ENCODE measurements at places on chromosomes 2 and 18.
A peak's percentile ranks its signal among the peaks of the same experiment; 100 is the strongest.

DNA sequence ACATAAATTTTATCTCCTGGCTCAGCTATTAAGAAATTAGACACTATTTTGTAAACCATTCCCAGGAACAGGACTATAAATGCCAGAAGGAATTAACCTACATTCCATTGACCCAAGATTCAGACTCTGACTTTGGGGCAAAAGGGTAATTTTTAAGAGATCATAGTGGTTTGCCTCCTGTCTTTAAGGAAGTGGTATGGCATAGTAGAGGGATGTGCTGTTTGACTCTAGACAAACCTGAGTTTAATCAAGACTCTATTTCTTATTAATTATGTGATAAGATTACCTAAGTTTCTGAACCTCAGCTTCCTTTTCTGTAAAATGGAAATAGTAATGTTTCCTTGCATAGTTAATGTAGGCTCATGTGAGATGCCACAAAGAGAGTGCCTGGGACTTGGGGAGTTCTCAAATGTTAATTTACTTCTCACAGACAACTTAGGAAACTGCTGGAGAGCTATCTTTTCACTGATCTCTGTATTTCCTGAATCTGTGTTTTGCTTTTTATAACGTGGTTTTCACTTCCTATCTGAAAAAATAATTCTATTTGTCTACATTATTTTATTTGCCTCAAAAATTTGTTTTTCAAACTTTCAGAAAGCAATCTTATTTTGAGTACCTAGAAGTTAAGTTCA lies 11.9 kb upstream of the SLC40A1 start:
- no peak for DNase-seq

DNA sequence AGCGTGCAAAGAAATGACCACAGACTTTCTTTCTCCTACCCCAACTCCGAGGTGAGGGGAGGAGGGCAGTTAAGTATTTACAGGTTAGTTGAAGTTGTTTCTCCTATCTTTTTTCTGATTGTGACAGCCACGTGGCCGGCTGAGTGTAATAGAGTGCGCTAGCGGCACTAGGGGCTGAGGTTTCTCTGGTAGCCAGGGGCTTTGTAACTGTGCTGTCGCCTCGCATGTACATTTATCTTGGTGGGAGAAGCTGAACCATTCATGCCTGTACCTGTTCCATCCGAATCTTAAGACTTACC lies 214.1 kb upstream of the STON1 start:
- no peak for DNase-seq

DNA sequence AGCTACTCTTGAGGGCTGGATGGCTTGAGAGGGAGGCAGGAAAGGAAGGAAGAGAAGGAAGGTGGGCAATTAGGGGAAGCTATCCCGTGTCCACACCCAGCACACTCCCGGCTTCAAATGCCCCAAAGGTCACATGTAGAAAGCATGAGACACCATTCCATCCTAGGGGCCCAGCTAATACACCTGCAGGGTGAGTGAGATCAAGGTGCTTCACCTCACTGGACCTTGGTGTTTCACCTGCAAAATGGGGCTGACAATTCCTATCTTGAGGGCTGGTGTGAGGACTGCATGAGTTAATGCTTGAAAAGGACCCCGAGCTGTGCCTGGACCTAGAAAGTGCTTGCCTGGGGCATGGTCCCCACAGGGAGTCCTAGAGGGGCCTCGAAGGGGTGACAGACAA lies 50.8 kb upstream of the SMAD7 start:
- no peak for DNase-seq

DNA sequence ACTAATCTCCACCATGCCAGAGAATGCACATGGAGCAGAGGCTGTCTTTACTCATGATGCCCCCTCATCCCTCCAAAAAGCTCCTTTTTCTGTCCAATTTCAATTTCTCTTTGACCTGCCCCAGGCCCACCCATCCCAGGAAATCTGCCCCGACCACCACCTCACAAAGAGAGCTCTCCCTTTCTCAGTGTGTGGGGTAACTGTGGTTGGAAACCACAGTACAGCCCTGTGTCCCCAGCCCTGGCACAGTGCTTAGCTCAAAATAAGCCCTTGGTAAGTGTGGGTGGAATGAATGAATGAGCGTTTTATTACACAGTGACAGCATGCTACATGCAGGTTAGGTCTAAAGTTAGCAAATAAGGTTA lies 43.7 kb upstream of the CAB39 start:
- no peak for DNase-seq

DNA sequence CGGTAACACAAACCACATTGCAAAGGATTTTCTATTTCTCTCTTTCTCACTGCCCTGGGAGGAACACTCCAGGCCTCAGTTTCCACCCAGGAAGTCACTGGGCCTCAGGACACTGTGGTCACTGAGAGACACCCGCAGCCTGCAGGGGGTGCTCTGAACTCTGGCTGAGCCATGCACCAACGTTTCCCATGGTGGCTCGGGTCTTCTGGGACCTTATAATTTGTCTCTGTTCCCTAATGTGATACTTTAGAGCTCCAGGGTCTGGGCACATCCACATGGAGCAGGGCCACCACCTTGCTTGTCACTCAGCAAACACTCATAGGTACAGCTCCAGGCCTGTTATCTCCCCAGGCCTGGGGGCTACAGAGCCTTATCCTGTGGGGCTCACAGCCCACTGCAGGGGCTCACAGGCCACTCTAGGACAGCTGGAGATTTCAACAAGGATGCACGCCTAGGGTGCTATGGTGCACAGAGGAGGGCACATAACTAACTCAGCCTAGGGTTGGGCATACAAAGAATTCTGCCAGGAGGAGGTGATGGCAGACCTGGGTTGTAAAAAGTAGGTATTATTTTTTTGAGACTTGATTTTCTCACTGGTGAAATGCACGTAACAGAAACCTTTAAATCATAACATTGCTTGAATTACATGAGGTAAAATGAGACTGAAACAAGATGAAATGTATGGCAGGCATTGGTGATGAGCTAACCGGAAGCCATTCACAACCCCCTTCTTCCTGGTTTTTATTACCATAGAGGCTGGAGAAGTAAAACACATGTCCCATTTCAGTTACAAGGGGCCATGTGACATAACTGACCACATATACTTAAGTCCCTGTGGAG lies 3.0 kb upstream of the HS1BP3 start:
- DNase-seq, result no peak

DNA sequence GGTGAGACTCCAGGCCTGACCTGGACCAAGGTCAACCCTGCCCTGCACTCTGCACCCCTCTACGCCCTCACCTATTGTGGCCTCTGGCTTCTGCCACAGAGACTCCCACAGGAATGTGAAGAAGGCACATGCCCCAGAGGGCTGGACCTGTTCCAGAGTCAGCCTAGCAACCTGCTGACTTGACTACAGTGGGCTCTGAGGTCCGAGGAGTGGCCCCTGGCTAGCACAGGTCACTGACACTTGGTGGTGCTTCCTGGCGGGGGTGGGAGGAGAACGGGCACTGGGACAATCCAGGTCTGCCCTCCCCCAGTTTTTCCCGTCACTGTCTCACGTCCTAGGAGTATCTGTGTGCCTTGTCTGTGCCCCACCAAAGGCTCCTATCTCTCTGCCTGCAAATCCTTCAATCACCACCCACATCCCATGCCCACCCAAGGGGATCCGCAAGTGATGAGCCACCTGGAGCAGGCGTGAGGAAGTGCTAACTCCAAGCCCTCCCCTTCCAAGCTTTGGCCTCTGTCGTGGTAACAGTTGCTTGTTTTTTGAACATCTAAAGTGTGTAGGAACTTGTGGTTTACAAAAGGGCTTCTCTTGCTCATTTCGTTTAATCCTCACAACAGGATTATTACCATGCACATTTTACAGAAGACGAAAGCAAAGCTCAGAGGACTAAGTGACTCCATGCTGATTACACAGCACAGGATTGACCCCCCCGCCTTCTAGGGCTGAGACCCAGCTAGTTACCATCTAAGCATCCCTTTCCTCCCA lies 86.2 kb downstream of the MCFD2 start:
- no peak for DNase-seq

- no peak for DNase-seq
These were observed 35.0 kb downstream of the CYP27C1 start for GRCh38 chr2:127185093-127185492.

GRCh38 chr18:23159344-23159743 lies 24.1 kb downstream of the CABLES1 start:
- no peak for DNase-seq

DNA sequence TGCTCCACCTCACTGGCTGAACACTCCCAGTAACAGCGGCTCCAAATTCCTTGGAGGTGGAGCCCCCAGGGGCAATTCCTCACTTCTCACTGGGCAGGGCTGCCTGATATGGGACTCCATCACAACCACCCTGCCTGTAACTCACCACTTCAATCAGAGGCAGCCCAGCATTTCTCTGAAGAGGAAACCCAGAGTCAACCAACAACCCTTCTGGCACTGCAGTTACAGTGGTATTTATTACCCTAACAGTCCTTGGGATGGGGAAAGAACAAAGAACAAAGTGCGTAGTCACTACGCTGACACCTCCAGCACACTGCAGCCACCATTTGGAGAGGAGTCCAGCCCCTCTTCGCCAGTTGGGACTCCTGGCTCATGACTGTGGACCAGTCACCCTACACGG lies 85.7 kb upstream of the GALNT13 start:
- no peak for DNase-seq

DNA sequence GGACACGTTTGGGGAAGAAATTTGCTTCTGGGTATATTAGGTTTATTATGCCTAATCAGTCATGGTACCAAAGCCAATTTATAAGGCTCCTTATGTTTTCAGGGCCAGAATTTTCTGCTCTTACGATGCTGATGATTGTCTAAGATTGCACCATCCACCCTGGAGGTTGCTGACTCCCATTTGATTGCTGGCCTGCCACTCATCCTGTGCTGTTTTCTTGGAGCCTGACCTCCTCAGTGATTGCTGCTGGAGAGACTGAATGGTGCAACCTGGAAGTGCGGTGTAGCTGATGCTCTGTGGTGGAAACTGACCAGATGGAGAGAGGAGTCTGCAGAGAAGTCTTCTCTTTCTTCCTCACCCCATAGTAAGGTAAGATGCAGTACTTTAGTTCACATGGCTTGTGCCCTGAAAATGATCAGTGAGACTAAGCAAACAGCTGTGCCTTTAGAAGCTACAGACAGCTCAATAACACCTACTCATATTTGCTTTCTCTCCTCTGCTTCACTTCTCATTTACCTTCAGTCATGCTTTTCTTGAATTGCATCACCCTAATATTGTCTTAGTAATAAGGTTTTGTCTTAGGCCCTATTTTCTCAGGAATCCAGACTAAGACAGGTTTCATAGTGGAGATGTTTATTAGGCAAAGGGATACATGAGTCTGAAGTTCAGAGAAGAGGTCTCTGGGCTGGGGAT lies 17.4 kb downstream of the ZNF24 start:
- DNase-seq, result no peak

DNA sequence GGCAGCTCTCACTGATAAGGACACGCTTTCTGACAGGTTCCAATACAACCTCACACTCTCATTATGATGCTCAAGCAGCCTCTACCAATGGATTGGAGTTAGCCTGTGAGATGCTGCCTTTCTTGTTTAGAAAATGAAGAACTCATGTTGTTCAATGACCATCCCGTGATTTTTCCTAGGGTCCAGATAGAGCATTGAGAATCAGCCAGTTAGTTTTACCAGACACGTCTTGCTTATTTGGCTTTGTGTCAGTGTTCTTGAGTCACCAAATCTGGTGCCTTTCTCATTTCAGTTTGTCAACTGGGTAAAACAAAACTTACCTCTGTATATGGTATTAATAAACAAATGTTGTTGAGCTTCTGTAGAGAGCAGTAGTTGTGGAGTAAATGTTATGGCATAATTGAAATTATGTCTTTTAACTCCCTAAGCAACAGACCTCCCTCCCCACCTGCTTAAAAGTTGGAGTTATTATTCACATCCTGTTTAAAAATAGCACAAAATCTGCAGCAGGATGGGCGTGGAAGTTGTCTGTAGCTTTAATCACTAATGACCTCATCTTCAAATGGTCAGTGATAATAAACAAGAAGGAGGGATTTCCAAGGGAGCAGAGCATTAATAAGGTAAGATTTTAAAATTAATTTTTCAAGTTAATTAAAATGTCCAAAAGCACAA lies 167.3 kb downstream of the HRH4 start:
- no peak for DNase-seq

GRCh38 chr18:69588301-69588700 lies 187.6 kb downstream of the DOK6 start:
- no peak for DNase-seq

GRCh38 chr2:127517465-127517864 lies 8.8 kb downstream of the IWS1 start:
- no peak for DNase-seq

DNA sequence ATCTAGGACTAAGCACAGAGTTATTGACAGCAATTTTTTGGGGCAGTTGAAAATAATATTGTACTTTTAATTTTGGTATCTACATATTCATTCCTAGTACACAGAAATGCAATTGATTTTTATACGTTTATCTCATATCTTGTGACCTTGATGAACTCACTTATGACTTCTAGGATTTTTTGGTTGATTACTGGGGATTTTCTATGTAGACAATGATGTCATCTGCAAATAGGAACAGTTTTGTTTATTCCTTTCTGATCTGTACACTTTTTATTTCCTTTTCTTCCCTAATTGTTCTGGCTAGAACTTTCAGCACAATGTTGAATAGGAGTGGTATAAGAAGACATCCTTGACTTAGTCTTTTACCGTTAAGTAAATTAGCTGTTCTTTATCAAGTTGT lies 143.5 kb upstream of the PGAP1 start:
- no peak for DNase-seq

GRCh38 chr2:132009874-132010521 lies 151.8 kb downstream of the ANKRD30BL start:
- DNase-seq, result no peak

- no peak for DNase-seq
These were observed 44.9 kb downstream of the APLF start for GRCh38 chr2:68512326-68512725.

- DNase-seq, result peak; percentile 56
These were observed 44.2 kb upstream of the TAF1B start for GRCh38 chr2:9799011-9799596.

GRCh38 chr18:950882-951495 lies 46.3 kb downstream of the ADCYAP1 start:
- DNase-seq, result no peak

GRCh38 chr2:28338046-28338817 lies 54.4 kb upstream of the FOSL2 start:
- DNase-seq, result no peak

- DNase-seq, result no peak
These were observed 70.5 kb downstream of the PSMG2 start for GRCh38 chr18:12773369-12773768.
